ENCODE measurements at places on chromosomes 16 and 17.

DNA sequence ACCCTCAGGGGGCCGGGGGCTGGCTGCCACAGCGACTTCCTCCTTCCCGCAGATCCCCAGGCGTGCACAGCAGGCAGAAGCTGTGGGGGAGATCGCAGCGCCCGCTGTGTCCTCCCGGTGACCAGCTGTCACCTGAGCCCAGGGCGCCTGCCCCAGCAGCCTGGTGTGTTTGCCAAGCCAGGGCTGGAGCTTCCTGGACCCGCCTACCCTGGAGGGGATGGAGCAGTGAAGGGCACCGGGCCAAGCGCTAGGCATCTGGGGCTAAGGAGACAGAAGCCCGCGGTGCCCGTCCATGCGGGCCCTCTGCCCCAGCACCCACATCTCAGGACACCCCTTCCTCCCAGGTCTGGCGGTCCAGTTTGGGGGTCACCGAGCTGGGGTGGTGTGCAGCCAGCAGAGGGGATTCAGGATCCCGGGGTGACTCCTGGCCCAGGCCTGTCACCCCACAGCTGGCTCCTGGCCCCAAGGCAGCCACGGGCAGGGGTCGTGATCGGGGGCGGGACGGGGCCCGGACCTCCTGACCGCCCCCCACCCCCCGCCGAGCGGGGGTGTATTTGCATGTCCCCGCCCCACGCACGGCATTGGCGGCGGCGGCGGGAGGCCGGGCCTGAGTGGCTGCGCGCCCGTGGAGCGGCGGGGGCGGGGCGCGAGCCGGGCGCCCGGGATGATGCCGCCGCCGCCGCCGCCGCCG lies at the start of gene RAB26:
RAB26 (plus strand) TSS at position 645 of the 691 bp plus-strand sequence. CDS start 159 bp downstream, outside the sequence.
- DNase-seq, result peak; percentile 80

GRCh38 chr16:49127103-49127502 lies 154.5 kb downstream of the CBLN1 start:
- peak; percentile 36 for DNase-seq

DNA sequence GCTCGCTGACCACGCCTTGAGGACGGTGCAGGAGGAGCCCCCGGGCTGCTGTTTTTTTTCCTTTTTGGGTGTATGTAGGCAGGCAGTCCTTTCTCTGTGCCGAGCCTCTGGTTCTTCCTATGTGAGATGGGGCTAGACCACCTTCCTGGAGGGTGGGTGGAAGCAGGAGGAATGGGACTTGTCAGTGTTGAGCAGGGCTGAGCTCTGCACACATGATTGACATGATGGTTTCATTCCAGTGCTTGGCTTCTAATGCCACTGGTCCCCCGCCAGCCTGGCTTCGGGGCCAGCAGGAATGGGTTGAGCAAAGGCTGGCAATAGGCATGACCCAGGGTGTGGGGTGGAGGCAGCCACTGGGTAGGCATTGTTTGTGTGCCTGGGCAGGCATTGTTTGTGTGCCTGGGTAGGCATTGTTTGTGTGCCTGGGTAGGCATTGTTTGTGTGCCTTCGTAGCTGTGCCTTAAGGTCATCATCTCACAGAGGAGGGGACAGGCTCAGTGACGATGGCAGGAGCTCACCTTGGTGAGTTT lies 14.2 kb upstream of the ADCY7 start:
- no peak for DNase-seq

DNA sequence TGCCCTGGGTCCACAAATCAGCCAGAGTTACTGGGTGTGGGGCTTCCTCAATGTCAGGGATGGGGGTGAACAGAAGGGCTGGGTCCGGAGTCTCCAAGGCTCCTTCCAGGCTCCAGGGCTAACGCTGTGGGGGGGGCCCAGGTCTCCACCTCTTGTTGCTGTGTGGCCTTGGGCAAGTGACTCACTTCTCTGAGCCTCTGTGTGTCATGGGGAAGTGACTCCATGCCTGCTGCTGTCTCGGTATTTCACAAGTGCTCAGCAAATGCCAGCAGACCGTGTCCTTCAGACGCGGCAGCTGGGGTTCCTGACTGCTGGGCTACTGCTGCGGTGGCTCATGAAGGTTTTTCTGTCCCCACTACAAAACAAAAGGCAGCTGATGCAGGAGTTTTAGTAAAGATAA lies 26.6 kb downstream of the JPH3 start:
- DNase-seq, result no peak

GRCh38 chr17:57839571-57839923 lies 10.3 kb downstream of the MRPS23 start:
- DNase-seq, result no peak

Data from hematopoietic multipotent progenitor cell treated with erythropoietin and hydrocortisone succinate and interleukin-3 and kit ligand, for 4 days (in vitro differentiated cells).